DMS79 treated with DMSO at 0.1 percent for 48 hours (cell line): ENCODE measurements at places on chromosomes 16 and 17.

GRCh38 chr16:17307504-17307903, 163.3 kb downstream of the XYLT1 start:
- no peak for DNase-seq

- no peak for DNase-seq
Observed at GRCh38 chr16:72637306-72637705, 410.6 kb downstream of the ZFHX3 start.

DNA sequence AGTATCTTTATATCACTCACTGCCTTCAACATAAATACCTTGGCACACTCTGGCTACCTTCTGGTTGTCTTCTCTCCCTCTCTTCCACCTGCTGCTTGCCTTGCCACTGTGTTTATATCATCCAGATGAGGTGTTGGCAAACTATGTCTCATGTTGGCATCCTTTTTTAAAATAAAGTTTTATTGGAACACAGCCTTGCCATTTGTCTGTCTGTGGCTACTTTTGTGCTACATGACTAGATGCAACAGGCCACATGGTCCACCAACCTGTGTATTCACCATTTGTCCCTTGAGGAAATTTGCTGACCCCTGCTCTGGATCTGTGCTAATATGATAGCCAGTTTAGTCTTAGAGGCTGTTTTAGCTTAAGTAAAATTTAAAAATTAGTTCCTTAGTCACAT, 36.8 kb downstream of the NSRP1 start:
- no peak for DNase-seq

DNA sequence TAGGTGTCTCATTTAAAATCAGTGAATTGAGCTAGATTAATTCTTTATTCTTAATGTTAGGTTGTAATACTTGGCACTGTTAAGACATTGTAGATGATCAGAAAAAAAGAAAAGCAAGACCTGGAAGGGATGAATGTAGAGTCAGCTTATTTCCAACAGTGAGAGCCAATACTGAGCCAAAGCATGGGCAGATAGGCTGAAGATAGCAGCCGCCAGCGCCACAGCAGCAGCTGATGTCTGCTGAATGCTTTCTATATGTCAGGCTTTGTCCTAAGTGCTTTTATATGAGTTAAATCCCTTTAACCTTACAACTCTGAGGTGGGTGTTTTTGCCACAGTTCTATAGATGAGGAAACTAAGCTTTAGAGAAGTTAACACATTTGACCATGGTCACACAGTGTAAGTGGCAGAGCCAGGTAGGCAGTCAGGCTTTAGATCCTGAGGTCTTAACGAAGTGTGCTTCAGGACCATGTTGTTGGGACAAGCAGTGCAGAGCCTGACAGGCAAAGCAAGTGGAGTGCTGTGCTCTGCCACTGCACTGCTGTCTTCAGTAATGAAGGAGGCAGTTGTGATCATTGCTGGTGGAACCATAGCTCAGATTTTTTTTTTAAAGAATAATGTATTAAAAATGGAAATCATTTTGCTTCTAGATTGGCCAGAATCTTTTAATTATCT, 25.9 kb downstream of the TNRC6A start:
- DNase-seq, result no peak

DNA sequence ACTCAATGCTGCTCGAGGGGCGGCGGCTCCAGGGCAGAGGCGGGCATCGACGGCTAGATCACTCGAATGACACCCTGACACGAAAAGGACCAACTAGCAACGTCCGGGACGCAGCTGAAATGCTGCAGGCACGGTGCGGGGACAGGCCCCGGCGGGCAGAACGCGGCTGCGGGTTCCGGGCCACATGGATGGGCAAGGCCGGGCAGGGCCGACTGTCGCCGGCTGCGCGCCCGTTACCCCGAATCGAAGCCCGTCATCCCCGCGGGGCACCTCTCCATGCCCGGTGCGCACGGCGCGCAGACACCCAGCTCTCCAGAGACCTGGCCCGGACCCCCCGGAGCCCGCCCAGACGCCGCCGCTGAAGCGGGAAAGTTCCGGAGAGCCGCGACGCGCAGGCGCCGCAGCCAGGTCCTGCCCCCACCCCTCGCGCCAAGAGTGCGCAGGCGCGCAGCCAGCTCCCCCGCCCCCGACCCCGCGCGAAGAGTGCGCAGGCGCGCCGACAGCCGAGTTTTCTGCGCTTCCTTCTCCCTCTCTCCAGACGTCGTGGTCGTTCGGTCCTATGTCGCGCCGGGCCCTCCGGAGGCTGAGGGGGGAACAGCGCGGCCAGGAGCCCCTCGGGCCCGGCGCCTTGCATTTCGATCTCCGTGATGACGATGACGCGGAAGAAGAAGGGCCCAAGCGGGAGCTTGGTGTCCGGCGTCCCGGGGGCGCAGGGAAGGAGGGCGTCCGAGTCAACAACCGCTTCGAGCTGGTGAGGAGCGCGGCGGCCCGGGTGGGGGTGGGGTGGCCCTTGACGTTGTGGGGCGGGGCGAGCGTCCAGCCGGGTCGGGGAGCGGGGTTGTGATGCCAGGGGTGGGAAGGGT, at the start of gene TCF25:
TCF25 (plus strand) TSS at position 484 of the 863 bp plus-strand sequence; CDS start at position 560, 76 bp downstream.
- DNase-seq, result peak; percentile 34

- DNase-seq, result no peak
Observed at GRCh38 chr16:83964684-83965443, 3.2 kb upstream of the NECAB2 start.

DNA sequence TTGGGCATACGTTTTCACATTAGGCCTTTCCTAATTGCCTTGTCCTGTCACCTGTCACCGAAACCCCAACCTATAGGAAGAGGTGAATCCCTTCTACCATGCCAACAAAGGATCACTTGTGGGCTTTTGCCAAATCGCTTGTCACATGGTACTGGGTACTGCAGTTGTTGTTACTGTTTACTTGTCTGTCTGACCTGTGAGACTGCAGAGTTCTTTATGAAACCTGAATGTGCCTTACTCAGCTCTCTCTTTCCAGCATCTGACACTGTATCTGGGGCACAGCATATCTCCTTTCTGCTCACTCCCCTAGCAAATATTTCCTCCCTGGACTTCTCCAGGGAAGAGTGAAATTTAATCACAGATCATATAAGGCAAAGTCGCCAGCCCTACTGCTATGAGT, 1272.4 kb downstream of the CDH8 start:
- no peak for DNase-seq

GRCh38 chr17:60395508-60396065, 3.7 kb upstream of the USP32 start:
- no peak for DNase-seq

DNA sequence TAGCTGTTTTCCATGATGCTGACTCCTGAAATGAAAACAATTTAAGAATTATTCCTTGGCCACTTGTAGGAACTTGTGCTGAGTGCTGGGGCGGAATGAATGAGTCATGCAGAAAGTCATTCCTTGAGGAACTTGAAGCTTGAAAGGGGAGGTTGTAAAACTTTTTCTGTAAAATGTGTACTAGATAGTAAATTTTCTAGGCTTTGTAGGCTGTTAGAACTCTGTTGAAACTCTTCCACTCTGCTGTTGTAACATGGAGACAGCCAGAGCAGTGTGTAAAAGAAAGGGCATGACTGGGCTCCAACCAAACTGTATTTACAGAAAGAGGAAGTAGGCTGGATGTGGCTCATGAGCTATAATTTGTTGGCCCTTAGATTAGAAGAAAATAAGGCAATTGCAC, 46.1 kb downstream of the ABCA8 start:
- no peak for DNase-seq

- no peak for DNase-seq
Observed at GRCh38 chr16:2015117-2015946, 4.3 kb upstream of the NPW start.

- no peak for DNase-seq
Observed at GRCh38 chr17:59607817-59608403, 11.8 kb upstream of the CLTC start.

GRCh38 chr17:30950669-30951399, 20.0 kb upstream of the RNF135 start:
- peak; percentile 19 for DNase-seq

- peak; percentile 6 for DNase-seq
Observed at GRCh38 chr17:62819511-62820221, 11.6 kb upstream of the MARCHF10 start.

DNA sequence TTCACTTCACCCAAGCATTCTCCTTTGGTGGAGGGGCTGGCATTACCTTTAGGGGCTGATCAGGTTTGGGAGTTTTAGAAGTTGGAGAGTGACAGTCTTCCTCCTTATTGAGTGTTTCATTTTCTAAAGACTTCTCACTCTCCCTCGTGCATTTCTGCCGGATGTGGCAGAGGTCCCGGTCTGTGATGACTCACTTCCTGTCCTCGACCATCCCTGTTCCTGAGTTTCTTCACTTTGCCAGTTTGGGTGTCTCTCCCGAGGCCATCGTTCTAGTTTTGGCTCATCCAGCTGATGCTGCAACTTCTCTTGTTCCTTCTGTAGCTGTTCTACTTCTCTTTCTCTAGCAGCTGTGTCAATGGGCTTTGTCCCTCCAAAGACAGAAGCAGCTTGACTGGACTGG, 104.3 kb downstream of the PHKB start:
- no peak for DNase-seq

- no peak for DNase-seq
Observed at GRCh38 chr16:49698453-49698815, 157.5 kb downstream of the ZNF423 start.

- no peak for DNase-seq
Observed at GRCh38 chr16:17591655-17592405, 121.1 kb upstream of the XYLT1 start.
